ENCODE measurements at places on chromosomes 16 and 17.

DNA sequence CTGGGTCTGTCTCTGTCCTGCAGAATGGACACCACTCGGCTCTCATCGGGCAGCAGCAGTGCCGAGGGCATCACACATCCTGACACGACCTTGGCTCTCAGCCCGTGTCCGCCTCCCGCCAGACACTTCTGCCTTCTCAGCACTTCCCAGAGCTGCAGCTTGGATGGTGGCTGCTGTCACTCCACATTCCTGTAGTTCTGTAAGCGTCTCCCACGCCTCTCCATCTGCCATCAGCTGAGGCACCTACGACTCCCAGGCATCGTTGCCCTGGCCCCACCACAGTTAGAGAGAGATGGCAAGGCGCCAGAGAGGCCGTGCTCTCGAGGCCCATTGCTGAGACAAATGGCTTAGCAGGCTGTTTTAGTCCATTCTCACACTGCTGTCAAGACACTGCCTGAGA, 195.9 kb upstream of the CHMP6 start:
- DNase-seq, result no peak

DNA sequence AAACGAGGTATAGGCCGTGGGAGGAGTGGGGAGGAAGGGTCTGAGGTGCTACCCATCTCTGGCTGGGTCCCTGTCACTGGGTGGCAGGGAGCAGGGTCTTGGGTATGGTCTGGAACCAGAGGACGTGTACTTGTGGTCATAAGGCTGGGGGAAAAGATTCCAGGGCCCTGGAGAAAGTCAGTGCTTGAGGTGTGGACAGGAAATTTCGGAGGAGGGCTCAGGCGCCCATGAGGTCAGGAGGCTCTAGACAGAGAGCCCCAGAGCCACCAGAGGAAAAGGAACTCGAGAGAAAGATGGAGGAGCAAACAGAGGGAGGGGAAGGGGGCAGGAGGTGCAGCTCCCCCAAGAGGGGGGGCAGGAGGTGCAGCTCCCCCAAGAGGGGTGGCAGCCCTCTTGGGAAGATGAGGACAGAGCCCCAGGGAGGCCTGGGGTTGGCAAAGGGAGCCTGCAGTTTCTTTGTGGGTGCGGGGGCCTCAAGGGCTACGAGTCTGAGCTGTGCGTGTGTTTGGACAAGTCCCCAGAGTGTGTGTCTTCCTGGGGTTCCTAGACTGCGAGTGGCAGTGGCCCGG, 683 bp upstream of the SLC7A6 start:
- no peak for DNase-seq

DNA sequence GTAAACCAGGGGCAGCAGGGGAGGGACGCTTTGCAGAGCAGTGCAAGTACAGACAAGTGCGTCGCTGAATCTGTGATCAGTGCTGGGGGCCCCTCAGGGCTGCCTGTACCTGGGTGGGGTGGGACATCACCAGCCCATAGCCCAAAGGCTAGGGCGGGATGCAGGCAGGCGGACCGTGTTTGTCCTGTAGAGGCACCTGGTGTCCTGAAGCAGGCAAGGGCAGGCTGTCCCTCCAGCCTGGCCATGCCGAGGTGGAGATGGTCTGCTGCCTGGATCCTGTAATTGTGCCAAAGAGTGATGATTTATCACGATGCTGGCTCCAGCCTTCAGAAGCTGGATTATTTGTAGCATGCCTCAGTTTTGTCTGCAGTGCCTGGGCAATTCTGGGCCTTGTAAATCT, 137.9 kb upstream of the GSE1 start:
- no peak for DNase-seq

- no peak for DNase-seq
Observed at GRCh38 chr16:13351601-13352217, 450.3 kb downstream of the SHISA9 start.

DNA sequence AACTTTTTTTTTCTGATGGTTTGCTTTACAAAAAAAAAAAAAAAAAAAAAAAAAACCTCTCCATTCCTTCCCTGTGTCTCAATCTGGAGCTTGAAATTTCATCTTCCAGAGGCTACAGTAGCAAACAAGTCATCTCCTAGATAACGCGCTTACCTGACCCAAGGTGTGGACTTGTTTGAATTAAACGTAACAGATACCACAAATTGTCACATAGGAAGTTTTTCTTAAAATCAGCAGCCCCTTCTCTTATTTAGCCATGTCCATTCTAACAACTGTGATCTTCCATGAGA, 2.0 kb downstream of the STAT5B start:
- no peak for DNase-seq

- no peak for DNase-seq
Observed at GRCh38 chr16:1150511-1150982, 2.4 kb upstream of the CACNA1H start.

DNA sequence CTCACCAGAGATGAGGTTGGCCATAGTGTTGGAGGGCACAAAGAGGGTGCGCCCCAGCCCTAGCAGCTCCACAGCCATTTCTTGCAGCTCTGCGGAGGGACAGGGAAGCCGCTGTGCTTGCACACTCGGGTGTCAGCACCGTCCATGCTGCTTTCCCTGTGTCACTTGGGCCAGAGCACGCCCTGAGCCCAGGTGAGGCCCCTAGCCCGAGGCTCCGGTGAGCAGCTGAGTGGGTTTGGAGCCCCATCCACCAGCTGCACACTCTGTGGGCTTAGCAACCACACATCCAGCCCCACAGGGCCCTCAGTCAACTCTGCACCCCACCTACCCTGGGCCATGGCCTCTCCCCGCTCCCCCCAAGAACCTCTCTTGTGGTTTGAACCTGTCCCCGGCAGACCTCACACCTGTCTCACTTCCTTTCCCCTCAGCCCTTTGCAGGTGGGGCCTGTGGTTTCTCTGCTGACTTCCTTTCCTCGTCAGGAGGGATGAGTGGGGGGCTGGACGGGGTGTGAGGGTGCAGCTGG, 20.7 kb downstream of the TMEM235 start:
- no peak for DNase-seq
